Bronchial epithelial cell (primary cell): ENCODE measurements at places on chromosomes 16 and 17.

- no peak for DNase-seq
Measured at GRCh38 chr17:76265624-76266243, 586 bp downstream of the UBALD2 start.

DNA sequence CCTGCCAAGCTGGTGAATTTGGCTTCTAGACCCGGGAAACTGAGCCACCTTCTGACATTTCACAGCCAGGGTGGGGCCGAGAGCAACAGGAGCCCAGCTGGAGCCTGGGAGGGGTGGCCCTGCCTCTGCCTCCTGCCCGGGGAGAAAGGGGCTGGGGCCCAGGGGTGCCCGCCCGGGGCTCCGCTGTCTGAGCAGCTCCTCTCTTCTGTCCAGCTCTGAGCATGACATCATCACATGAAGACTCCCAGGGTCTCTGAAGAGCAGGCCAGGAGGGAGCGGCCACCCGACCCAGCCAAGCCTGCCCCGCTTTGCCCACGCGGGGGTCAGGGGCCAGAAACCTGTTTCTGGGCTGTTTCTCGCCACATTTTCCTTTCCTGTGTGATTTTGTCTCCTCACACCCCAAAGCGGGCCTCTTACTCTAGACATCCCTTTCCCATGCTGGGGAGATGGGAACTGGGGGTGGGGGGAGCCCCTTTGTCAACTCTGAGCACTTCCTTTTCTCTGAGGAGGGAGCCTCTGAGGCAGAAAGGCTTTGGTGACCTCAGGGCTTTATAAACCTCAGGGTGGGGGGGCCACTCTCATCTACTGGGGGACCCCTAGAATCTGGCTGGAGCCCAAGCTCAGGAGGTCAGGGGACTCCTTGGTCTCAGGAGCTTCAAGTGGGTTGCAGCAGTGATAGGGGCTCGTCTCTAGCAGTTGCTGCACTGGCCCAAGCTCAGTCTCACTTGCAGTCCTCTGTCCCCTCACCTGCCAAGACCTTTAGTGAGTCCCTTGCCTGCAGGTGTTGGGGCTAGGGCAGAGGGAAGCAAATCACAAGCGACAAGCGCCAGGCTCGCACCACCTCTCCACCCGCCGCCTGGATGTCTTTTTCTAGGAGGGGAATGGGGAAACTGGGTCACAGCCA lies 7.6 kb downstream of the UBALD2 start:
- no peak for DNase-seq

GRCh38 chr17:82942166-82943130 lies 102.6 kb upstream of the ZNF750 start:
- DNase-seq, result no peak

- peak; percentile 52 for DNase-seq
Measured at GRCh38 chr17:17179371-17179827, 26.7 kb downstream of the PLD6 start.
